Effector CD8-positive, alpha-beta T cell (primary cell): ENCODE measurements at places on chromosomes 2 and 18.

DNA sequence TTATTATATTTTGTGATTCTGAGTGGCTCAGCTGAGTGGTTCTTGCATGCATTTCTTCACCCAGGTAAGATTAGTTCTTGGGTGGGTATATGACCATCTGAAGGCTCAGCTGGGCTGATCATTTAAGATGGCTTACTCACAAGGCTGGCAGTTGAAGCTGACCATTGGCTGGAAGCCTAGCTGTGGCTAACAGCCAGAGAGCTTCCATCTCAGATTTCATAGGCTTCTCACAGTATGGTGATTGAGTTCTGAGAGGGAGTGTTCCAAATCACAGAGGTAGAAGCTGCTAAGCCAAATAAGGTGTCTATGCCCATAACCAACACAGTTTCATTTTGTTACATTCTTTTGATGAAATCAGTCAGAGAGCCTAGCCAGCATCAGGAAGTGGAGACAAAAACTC is 117.4 kb upstream of the RPRM start:
- no peak for DNase-seq

DNA sequence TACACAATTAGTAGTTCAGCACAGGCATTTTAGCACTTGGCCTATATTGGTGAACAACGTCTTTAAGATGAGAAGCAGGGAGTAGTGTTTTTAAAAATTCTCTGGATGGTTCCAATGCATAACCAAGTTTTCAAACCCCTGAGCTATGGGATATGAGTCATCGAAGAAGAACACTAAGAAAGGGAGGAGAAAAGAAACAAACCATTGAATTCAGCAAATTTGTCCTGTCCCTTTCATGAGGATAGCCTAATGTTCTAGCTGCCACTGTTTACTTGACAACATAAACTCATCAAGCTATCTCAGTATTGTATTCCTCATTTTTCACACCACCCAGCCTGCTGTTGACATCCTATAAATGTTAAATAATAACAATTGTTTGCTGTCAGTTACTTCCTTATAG is 158.0 kb downstream of the BARD1 start:
- DNase-seq = no peak

DNA sequence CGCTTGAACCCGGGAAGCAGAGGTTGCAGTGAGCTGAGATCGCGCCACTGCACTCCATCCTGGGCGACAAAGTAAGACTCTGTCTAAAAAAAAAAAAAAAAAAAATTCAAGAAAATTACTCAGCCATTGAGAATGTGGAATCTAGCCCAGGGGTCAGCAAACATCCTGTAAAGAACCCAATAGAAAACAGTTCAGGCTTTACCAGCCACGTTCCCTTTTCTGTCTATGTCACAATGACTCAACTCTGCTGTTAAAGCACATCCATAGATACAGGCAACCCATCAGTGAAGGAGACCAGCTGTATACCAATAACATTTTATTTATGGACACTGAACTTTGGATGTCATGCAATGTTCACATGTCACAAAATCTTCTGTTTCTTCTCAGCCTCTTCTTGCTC is 435.6 kb upstream of the GYPC start:
- no peak for DNase-seq

DNA sequence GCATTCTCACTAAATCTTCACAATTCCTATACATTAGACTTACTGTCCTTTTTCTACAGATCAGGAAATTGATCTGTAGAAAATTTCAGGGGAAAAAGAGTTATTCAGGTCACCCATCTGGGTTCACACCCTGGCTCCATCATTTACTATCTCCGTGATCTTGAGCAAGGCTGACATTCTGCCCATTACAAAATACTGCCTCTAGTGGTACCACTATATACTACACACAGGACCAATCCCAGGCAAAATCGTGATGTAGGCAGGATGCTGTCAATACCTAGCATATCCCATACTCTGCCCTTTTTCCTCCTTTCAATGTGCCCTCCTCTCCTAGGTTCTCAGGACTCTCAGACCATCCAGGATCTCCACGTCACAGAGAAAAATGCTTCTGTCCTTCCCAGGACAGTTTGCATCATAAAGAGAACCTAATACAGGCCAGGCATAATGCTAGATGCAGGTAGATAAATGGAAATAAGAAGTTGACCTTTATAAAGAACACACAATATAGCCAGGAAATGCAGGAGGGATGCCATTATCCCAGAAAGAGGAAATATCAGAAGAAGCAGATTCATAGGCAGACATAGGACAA is 101.9 kb downstream of the CDH20 start:
- no peak for DNase-seq
